ENCODE measurements at places on chromosomes 4 and X.
A peak's percentile ranks its signal among the peaks of the same experiment; 100 is the strongest.

DNA sequence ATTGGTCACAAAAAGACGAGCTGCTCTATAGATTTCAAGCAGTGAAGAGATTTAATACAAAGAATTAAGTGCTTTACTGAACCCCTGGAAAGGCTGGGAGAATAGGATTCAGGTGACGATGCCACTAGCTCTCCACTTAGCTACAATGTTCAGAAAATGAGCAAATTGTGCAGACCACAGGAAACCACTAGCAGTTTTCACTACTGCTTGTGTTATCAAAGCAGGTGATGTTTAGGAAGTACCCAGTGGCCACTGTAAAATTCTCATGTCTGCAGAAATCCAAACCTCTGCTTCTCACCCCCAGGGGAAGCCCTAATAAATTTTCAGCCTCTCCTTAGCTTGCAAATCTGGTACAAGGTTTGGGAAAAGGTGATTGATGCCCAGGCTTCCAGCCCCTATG lies 165.1 kb downstream of the IL1RAPL1 start:
- DNase-seq = no peak

DNA sequence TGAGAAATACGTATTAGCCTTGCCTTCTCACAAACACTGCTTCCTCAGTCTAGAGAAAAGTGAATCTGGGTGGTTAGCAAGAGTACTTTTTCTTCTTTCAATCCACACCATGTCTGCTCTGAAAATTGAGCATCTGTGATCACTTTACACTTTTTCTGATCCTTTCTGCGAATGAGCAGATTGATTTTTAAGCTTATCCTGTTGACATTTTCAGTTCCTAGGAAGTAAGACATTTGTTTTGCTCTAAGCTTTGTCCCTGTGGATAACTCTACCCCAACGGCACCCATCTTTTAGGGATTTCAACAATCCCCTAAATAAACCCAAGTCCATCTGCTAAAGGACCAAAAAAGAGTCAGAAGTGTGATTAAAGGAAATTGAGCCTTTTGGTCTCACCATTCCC lies 487.5 kb downstream of the IQCM start:
- DNase-seq = no peak

DNA sequence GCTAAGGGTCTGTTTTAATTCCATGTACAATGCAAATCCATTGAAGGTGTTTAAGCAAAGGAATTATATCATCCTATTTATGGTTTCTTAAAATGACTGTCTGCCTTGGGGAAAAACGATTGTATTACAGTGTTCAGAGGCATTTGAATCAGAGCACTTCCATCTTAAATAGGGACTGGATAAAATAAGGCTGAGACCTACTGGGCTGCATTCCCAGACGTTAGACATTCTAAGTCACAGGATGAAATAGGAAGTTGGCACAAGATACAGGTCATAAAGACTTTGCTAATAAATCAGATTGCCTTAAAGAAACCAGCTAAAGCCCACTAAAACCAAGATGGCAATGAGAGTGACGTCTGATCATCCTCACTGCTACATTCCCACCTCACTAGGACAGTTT lies 1167.2 kb upstream of the PABPC4L start:
- no peak for DNase-seq

DNA sequence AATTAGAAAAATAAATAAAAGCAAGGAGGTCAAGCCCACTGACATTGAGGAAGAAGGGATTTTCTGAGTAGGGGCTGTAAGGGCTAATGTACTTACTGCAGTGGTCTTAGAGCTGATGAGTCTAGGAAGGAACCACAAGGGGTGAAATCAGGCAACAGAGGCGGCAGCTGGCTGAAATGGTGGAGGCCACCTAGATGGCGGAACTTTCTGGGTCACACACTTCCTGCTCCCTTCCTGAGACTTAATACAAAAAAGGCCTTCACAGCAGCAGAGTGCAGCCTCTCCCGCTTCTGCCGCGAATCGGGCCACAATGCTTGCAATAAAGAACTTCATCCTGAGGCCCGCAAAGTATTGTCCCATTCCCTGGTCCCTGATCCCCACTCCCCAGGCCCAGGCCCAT lies 15.4 kb downstream of the SNX12 start:
- no peak for DNase-seq

GRCh38 chrX:56343219-56343618 lies 111.1 kb downstream of the KLF8 start:
- DNase-seq = no peak

DNA sequence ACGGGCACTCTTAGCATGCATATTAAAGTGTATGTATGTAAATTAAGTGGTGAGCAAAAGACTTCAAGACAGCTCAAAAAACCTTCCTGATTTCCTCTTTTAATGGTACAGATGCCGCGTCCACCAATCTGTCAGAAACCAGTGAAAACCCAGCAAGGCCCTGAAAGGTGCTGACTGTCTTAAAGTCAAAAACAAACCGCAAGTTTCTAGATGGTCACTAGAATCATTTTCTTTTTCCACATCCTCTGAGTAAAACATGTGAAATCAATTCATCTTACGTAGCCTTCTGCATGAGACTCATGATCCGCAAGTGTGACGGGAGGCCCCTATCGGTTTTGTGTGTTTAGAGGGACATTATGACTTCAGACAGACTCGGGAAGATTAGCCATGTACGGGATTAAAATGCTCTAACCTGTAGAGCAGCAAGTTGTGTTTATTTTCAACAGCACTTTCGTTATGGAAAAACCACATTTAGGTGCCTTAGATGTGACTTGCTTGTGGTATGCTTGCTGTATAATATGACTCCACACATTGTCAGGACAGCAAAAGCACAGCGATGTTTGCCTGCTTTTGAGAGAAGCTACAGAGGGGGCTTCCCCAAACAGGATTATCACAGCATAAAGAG lies 88.2 kb upstream of the STS start:
- DNase-seq = no peak

DNA sequence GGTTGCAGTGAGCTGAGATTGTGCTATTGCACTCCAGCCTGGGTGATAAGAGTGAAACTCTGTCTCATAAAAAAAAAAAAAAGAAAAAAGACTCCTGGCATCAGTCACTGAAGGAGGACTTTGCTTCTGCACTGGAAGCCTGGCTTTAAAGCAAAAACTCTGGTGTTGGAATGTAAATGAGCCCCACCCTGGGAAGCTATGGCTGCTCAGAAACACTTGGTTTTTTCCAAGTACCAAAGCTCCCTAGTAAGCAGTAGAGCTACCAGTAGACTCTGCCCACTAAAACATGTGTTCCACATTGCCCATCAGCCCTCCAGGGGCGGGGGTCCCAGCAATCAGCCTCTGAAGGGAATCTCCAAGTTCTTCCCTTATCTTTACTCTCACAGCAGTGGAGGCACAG lies 154.4 kb downstream of the SHROOM3 start:
- no peak for DNase-seq

DNA sequence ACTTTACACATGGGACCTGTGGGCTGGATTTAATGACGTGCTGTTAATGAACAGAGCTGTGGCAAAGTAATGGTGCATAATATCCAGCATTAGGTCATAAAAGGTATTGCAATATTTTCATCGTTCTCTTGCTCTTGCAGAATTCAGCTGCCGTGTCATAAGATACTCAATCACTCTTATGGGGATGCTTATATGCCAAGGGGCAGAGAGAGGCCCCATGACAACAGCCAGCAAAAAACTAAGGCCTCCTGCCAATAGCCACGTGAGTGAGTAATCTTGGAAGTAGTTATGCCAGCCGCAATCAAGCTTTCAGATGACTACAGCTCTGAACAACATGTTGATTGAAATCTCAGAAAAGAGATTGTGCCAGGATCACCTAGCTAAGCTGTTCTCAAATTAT lies 616.9 kb downstream of the FSTL5 start:
- DNase-seq = no peak

GRCh38 chrX:68832101-68832416 lies 3.2 kb downstream of the EFNB1 start:
- no peak for DNase-seq

DNA sequence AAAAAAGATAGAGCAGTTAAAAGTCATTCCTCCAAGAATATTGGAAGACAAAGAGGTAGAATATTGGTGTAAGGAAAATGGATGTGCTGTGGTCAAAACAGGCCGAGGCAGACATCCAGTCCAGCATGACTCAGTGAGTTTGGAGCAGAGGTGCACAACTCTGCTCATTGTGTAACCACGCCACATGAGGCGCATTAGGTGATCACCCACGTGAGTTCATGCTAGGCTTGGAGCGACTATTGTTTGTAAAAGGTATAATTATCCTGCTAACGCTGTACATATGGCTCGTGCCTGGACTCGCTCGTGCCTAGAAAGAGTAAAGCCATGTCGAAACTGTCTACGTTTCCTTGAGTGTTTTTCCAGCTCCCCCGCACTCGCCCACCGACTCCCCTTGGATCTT lies 23.9 kb downstream of the C4orf54 start:
- no peak for DNase-seq

DNA sequence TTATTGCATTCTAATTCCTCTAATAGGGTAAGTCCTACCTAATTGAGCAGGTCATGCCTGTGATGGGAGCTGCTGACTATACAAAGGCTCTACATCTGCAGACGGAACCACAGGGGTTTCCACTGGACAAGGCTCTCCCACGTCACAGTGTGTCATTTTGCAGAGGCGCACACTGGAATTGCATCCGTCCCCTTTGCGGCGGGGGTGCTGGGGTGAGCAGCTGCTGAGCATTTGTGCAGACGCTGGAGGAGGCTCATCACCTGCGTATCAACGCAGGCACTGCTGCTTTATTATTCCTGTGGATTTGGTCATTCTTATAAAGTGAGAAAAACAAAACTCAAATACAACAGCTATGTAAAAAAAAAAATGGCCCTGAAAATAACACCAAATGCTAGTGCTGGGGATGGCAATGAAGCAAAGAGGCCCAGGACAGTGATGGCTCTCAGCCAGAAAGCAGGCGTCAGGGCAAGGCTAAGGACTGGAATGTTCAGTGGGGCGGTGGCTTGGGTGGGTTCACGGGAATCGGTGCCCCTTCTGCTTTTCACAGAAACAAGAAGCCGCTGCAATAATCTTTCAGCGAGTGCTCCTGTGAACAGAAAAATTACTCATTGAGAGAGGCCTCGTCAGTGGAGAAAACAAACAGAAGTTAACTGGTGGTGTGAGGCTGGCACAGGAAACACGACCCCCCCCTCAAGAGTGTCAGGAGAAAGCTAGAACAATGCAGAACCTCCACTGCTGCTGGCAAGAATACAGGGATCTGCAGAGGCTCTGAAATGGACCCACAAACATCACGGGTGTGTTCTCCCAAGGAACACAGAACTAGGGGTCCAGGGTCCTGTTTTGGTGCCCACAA lies 67.8 kb downstream of the GATB start:
- DNase-seq = no peak

DNA sequence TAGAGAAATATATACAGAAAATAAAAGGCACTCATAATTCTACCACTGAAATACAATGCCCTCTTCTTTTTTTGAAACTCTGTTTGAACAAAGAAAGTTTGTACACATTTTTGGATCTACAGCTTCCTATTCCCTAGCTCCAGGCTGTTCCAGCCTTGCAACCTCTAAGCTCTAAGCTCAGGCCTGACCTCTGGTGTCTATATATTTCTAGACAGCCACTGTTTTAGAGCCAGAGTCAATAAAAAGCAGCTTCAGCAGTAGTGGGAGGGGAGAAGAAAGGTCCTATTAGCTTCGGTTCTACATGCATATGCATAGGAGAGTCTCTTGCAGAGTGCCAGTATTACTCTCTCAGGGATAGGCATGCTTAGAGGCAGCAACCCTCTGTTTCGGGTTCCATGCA lies 39.7 kb downstream of the CLDN2 start:
- no peak for DNase-seq

- no peak for DNase-seq
These were observed 33.3 kb downstream of the BANK1 start for GRCh38 chr4:101823864-101824263.

DNA sequence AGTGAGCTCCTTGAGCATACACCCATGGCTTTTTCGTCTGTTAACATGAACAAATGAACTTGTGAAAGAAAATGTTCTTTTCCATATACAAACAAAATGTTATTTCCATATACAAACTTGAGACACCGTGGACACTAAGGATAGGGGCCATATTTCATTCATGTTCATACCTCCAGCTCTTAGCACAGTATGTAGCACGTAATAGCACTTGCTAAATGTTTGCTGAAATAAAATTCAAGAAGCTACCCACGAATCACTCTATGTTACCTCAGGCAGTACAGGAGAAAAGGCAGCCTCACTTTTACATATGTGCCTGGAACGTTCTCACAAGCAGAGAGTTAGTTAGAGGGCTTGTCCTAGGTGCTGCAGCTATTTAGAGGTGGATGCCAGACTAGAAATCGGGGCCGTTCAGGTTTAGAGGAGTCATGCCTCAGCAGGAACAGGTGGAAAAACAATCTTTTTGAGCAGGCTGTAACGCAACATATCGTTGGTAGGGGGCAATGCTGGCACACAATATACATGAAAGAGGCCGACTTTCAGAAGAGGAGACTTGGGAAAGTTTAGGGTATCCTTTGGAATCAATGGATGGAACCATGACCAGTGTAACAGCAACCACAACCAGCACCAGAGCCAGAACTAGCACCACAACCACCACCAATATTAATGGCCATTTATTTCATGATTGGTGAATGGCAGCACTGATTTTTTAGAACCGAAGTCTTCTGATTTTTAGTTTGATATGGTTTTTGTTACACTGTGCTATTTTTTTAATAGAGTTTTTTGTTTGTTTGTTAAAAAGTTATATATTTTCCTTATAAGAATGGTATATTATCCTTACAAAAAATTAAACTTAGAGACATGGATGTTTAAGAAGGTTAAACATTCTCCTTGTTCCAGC lies 14.8 kb upstream of the PAQR3 start:
- no peak for DNase-seq

DNA sequence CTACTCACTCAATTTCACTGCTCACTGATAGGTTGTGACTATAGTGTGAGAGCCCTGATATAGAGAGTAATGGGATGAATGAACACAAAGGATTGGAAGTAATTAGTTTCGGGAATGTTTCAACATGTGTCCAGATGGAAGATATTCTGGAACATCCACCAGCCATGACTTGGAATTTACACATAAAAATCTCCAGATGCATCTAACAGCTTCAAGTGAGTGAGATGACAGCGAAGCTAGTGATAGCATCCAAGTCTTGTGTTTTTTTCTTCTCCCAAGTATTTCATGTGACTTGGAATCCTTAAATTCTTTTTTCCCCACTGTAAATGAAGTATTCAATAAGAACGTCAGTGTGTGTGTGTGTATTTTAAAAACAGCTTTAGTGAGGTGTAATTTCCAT lies 82.1 kb downstream of the CLDN34 start:
- no peak for DNase-seq

GRCh38 chr4:126560794-126561193 lies 1072.0 kb upstream of the INTU start:
- no peak for DNase-seq

DNA sequence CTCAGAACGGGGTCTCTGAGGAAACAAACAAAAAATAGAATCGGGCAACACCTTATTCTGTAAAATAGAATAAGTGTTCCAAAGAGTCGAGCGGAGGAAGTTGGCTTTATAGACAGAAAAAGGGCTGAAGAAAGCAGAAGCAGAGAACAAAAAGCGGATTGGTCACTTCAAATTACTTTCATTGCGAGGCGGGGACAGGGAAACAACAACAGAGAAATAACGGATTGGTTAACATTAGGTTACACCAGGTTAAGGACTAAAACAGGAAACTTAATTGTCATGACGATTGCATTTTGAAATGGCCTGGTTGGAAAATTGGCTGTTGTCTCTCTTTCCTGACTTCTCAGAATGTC lies 433 bp upstream of the COQ2 start:
- DNase-seq = no peak

- no peak for DNase-seq
These were observed 47.4 kb downstream of the TMEM131L start for GRCh38 chr4:153513596-153513995.

GRCh38 chr4:985123-985830 lies 1.6 kb upstream of the IDUA start:
- DNase-seq = peak; percentile 23

GRCh38 chr4:38907696-38908270 lies 40.2 kb downstream of the FAM114A1 start:
- no peak for DNase-seq

All from caudate nucleus (tissue), 63 donors.